ENCODE measurements at places on chromosomes 3 and 15. TPM values are rescaled to one million over a fixed set of nuclear protein-coding genes. Genes with fewer than 3 reads are reported as not detected.

TFRC gene
- total RNA-seq = 144 TPM

STRC gene
- total RNA-seq = not detected

HTR3E gene
- total RNA-seq = not detected

MCF2L2 gene
- total RNA-seq = 0.25 TPM

CD86 gene
- not detected for total RNA-seq

PTH1R gene
- total RNA-seq = 106 TPM

WDR82 gene
- total RNA-seq = 73.5 TPM

CLDND1 gene
- 160 TPM for total RNA-seq

B3GNT5 gene
- 21.7 TPM for total RNA-seq
